ENCODE measurements at places on chromosomes 4 and X.

GRCh38 chr4:130468340-130468739 is 1372.4 kb downstream of the C4orf33 start:
- no peak for DNase-seq

GRCh38 chr4:73445383-73446335 is 9.6 kb downstream of the AFP start:
- no peak for DNase-seq

GRCh38 chrX:131083510-131084142 is 25.5 kb downstream of the ARHGAP36 start:
- DNase-seq, result no peak

GRCh38 chr4:3322059-3322550 is 29.3 kb downstream of the RGS12 start:
- no peak for DNase-seq

DNA sequence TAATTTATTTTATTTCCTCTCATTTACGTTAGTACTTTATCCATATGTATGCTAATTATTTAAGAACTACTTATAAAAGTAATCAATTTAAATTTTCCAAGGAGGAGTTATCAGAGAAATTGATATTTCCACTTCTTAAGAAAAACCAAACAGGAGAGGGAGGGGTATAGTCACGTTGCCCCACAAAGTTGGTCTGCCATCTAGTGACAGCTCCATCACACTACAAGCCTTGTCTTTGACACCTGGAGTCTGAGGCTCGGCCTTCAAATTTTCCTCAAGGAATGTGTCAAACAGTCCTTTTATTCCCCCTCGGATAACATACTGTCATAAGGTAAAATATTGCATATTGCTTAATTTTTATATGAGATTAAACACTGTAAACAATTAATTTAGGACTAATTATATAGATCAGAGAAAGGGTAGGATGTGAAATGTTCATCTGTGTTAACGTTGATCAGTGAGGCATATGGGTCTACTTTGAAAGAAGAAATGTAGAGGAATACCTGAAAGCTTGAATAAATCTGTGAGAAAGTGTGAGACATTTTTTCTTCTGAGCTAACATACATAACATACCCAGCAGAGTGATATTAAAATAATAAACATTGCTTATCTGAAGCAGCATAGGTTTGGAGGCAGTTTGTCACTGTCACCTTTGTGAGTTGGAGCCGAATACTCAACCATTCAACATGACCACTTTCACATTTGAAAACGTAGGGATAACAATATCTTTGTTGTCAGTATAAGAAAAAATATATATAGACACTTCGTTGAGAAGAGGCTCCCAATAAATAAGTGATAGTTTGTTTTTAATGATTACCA is 114.4 kb downstream of the GLRA3 start:
- no peak for DNase-seq

DNA sequence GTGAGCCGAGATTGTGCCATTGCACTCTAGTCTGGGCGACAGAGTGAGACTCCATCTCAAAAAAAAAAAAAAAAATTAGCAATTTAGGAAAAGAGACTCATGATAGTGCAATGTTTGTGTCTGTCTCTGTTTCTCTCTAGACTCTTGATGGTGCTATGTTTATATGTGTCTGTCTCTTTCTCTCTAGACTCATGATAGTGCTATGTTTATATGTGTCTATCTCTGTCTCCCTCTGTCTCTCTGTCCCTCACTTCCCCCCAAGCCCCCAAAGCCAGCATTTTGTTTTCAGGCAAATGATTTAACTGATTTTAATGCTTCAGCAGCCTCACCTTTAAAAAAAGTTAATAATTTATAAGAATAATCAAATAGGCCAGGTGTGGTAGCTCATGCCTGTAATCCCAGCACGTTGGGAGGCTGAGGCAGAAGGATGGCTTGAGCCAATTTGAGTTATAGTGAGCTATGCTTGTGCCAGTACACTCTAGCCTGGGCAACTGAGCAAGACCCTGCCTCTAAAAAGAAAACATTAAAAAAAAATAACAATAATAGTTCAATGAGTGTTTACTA is 6.9 kb downstream of the MOB1B start:
- no peak for DNase-seq

DNA sequence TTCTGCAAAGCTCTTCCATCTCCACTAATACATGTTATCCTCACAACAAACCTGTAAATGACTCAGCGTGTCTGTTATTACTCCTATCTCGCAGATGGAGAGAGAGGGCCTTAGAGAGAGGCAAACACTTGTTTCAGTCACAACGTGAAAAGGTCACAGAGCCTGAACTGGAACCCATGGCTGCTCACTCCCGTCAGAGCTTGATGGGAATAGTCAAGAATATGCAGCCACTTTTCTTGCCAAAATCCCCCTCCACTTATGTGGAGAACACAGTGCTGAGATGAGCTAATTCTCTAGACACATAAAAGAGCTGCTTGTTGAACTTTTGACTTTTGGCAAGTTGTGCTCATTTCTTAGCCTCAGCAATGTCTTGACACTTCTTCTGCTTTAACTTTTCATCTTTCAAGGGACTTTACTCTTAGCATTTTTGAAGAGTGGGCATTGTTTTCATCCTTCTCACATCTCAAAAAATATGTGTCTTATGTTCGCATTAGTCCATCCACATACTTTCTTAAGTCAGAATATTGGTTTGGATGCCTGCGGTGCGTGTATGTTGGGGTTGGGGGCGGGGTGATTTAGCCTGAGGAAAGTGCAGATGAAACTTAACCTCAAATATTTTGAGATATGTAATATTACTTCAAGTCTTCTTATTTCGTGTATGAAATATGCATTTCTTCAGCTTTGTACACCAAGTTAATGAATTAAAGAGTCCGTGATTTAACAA is 69.2 kb downstream of the SYNPO2 start:
- no peak for DNase-seq

DNA sequence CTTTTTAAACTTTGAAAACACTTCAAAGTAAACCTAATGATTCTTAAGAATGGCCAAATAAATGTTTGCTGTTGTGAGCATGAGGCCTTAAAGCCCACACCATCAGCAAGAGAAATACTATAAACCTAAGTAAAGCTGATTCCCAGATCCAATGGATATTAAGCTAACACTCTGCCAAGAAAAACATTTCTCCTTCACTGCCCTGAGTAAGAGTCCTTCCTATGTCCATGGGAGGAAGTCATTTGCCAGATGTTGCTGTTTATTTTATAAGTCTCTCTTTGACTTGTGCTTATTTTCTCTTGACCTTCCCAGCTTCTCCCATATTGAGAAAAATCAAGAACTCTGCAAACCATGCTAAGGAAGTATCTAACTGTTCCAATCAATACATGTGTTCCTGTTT is 154.3 kb upstream of the EDNRA start:
- DNase-seq, result no peak

- no peak for DNase-seq
Measured at GRCh38 chrX:84830836-84831235, 172.8 kb upstream of the APOOL start.

- DNase-seq, result no peak
Measured at GRCh38 chr4:175916626-175917351, 104.7 kb upstream of the GPM6A start.

- DNase-seq, result no peak
Measured at GRCh38 chrX:72395237-72395636, 89.5 kb upstream of the CITED1 start.

- no peak for DNase-seq
Measured at GRCh38 chrX:25015486-25016360, at the start of gene ARX. ARX (minus strand) TSS chrX:25015965; CDS start chrX:25015737, 228 bp downstream.

GRCh38 chrX:130523460-130524394 is 121.9 kb downstream of the RBMX2 start:
- peak; percentile 3 for DNase-seq

DNA sequence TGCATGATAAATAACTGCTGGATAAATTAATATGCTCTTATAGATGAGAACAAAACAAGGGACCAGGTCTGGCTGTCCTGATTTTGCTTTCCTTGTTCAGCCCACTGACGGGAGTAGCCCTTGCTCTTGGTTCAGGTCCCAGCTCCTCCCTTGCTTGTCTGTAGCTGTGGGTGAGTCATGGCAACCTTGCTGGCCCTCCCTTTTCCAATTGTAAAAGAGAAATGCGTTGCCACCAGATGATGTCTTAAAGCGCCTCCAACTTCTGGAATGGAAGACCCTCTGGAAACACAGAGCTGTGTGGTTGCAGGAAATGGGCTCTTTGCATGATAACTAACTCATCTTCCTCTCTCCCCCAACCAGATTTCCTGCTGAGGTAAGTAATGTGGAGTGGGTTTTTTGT is 171.4 kb downstream of the AASDH start:
- no peak for DNase-seq

- no peak for DNase-seq
Measured at GRCh38 chrX:151727346-151727745, 7.2 kb upstream of the CNGA2 start.

- DNase-seq, result no peak
Measured at GRCh38 chrX:9884031-9884779, 83.0 kb upstream of the CLDN34 start.

DNA sequence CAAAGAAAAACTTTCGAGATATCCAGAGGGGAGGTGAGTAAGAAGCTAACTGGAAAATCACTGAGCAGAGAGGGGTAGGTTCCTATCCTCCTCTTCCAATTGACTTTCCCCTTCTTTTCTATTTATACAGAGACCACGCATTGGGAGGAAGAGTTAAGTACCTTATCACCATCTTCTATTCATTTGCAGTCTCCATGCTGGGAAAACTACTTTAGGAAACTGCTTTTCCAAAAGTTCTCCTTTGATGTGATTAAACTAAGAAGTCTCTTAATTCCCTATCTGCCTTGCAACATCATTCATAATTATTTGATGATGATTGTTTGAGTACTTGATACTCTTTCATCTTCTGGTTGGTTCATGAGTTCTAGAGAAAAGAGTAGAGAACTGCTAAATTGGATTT is 306.6 kb downstream of the PPP3CA start:
- DNase-seq, result no peak

GRCh38 chr4:4182835-4183568 is 43.7 kb downstream of the OTOP1 start:
- no peak for DNase-seq

- DNase-seq, result no peak
Measured at GRCh38 chrX:68997911-68998310, 167.3 kb downstream of the PJA1 start.

- peak; percentile 74 for DNase-seq
Measured at GRCh38 chr4:40309250-40309774, 25.8 kb upstream of the CHRNA9 start.

DNA sequence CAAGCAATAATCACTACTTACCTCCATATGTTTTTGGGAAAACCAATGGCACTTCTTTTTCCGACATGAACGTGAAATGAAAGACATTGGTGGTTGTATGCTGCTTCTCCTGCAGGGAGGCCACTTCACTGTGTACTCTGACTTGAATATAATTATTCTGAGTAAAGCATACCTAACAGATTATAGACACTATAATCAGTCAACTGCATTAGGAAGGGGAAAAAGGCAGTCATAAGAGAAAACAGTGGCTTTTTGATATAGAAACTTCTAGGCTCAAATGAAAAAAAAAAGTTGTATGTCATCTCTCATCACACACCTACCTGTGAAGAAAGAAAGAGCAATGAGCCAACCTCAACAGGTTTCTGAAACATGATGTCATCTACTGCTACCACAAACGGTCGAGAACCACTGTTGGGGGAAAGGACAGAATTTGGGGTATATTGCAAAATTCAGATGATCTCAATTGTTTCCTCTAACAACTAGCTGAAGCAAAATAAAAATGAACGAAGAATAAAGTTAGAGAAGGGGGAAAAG is 37.4 kb downstream of the PRDX4 start:
- no peak for DNase-seq

GRCh38 chr4:84719115-84719514 is 136.2 kb downstream of the CDS1 start:
- no peak for DNase-seq
